ENCODE measurements at places on chromosomes 12 and 14. TPM values are rescaled to one million over a fixed set of nuclear protein-coding genes. Genes with fewer than 3 reads are reported as not detected.

The PCED1B gene
- 1.3 TPM for total RNA-seq

The TEX52 gene
- not detected for total RNA-seq

The TUBA1A gene
- total RNA-seq, result 514 TPM

The IL25 gene
- total RNA-seq, result not detected

The P2RX2 gene
- not detected for total RNA-seq

The OR10G3 gene
- not detected for total RNA-seq

The SLCO1C1 gene
- not detected for total RNA-seq

The INSM2 gene
- not detected for total RNA-seq

The CEP170B gene
- total RNA-seq, result 9.0 TPM

The KRT83 gene
- total RNA-seq, result not detected

The KRT78 gene
- not detected for total RNA-seq

The SERPINA12 gene
- not detected for total RNA-seq

The WNT1 gene
- total RNA-seq, result not detected

The PRIMA1 gene
- total RNA-seq, result not detected

The EEA1 gene
- 21.9 TPM for total RNA-seq
